ENCODE measurements at places on chromosomes 4 and X.

GRCh38 chrX:118853596-118853995, 30.0 kb downstream of the ZCCHC12 start:
- DNase-seq = no peak

DNA sequence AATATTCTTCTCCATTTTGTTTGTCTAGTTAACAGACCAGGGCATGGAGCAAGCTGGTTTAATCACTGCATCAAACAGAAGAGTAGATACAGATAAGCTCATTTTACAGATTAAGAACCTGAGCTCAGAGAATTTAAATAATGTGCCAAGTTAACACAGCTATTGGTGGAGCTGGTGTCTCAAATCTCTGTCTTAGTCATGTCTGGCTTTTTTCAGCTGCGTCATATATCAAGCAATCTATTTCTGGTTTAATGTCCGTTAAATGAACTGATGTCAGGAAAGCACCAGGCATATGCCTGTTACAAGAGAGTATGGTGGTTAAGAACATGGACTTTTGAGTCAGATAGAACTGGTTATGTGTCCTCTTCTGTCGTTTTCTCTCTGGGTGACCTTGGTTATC, 79.8 kb upstream of the ADGRA3 start:
- DNase-seq = peak; percentile 63

DNA sequence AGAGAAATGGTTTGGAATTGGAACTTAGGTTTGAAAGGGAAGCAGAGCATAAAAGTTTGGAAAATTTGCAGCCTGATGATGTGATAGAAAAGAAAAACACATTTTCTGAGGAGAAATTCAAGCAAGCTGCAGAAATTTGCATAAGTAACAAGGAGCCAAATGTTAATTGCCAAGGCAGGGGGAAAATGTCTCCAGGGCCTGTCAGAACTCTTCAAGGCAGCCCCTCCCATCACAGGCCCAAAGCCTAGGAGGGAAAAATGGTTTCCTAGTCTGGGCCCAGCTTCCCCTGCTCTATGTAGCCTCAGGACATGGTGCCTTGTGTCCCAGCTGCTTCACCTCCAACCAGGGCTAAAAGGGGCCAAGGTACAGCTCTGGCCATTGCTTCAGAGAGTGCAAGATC, 21.2 kb upstream of the DUSP21 start:
- DNase-seq = no peak

DNA sequence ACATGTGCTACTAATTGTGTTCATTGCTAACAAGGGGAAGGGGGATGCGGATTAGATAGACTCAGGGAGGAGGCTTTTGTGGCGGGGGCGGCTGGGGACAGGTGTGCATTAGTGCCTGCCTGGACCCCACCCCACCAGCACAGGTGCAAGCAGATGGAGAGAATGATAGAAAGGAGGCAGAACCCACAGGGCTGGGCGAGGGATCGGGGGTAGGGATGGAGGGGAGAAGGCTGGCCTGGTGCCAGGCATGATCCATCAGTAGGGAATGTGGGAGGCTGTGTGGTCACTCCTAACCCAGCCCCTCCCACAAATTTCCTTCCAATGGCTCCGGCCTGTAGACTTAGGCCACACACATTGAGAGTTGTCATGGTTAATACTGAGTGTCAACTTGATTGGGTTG, 30.5 kb upstream of the CRMP1 start:
- DNase-seq = no peak

DNA sequence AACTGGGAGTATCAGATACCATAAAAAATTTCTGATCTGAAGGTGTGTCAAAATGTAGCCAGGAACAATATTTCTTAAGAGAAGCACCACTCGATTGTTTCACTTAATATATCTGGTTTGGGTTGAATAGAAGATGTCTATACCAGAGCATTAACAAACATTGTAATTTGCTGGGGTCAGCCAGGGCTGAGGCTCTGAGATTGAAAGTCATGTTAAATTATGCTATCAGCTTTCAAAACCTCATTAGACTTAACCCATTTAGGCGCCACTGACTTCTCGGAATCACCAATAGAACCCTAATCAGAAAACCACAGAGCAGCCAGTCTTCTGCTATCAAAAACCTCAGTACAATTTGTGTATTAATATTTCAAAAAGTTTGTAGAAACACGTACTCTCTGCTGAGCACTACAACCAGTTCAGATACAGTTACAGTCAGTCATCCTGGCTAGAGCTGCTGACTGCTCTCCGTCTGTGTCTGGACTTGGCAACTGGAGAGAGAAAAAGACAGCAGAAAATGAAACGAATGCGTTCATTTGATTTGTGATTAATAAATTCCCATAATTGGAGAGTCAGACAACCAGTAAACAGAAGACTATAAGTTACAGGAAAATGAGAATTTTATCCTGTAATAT, 848.6 kb upstream of the PABPC4L start:
- no peak for DNase-seq

- DNase-seq = no peak
Measured at GRCh38 chr4:189385098-189385497, 555.6 kb upstream of the FRG1 start.

- DNase-seq = no peak
Measured at GRCh38 chr4:75179510-75179909, 246.6 kb downstream of the PARM1 start.

- no peak for DNase-seq
Measured at GRCh38 chrX:120001787-120002186, 58.2 kb upstream of the NKAP start.

GRCh38 chr4:104248726-104249125, 246.0 kb downstream of the CXXC4 start:
- DNase-seq = no peak

DNA sequence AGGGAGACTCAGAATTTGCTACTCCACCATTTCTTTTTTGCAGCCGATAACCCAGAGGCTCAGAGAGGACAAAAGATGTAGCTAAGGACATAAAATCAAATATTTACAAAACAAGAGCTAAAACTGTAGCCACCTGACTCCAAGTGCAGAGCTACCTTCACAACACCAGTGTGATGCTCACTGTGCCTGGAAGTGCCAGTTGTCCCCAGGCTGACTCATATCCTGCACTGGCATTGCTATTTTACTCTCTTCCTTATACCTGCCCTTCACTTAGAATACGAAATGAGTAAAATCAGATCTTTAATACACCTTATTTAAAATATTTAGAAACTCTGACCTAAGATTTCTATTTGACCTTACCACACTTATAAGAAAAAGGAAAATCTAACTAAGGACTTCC, 39.5 kb downstream of the SLC7A11 start:
- DNase-seq = no peak

Data from GM06990 (cell line).